ENCODE measurements at places on chromosomes 6 and 20.

DNA sequence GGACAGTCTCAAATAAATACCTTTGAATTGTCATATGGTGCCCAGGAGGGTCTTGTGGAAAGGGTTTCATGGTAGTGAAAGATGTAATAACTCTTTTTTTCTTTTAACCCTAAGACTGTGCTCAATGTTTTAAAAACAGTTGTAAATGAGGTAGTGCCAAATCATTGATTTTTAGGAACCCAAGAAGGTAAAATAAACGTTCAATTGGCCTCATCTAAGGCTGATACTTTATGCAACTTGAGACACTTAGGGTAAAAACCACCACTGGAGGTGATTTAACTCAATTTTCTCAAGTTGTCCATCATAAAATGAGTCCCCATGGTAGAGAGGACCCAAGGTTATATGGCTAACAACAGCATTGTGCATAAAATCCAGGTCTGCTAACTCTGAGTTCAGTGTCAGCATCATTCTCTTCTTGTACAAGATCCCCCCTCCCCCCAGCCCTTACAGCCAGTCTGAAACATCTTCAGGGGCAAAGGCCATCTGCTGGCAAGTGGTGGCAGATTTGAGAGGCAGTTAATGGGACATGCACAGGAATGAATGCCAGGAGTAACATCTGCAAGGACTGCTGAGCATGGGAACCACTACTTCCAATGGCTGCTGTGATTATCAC lies 244.4 kb downstream of the GMPR start:
- DNase-seq = no peak

GRCh38 chr6:82260997-82261732 lies 13.6 kb upstream of the IBTK start:
- no peak for DNase-seq

DNA sequence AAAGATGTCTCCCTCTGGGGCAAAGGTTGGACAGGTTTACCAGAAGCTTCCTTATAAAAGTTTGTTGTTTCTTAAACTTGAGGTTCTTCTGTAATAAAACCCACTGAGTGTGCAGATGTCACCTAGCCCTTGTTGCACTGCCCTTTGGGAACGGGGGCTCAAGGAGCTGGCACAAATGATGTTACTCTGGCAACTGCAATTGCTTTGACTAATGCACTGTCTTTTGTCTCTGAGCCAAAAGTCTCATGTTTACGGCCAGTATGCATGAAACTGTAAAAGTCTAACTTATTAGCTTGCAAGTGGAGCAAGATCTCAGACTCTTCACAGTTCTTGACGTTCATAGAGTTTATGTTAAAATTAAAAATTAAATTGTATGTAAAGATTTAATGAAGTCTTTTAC lies 655.7 kb downstream of the EPHA7 start:
- no peak for DNase-seq

- DNase-seq = no peak
Observed at GRCh38 chr6:130206479-130206878, 16.3 kb downstream of the SAMD3 start.

GRCh38 chr20:17721802-17722486 lies 22.2 kb downstream of the BANF2 start:
- DNase-seq = no peak

- DNase-seq = no peak
Observed at GRCh38 chr6:36339146-36339545, 2.5 kb upstream of the BNIP5 start.

- DNase-seq = peak; percentile 79
Observed at GRCh38 chr6:53544470-53545308, at the start of gene GCLC. TSS of gene GCLC (minus strand) at chr6:53545101. CDS start at chr6:53544645, 456 bp downstream.

Measured in activated T-cell treated with anti-CD3 and anti-CD28 coated beads for 4 hours (primary cell).